ENCODE measurements at places on chromosomes 7 and 10.

- no peak for DNase-seq
Measured at GRCh38 chr7:101216860-101217387, 457 bp downstream of the PLOD3 start.

DNA sequence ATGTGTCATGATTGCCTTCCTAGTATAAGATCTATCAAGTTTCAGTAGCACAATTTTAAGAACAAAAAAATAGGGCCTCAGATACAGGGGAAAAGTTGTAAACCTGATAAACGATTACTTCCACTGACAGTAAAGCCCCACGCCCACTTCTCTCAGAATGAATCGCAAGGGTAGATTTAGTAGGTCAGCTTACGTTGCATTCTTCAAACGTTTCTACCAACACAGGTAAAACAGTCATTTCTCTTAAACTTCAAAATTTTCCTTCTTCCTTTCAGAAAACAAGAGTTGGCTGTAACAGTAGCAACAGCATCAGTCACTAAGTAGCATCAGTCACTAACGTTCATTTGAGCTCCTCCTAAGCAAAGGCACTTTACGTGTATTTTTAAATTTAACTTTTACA lies 221.5 kb downstream of the ADAM12 start:
- no peak for DNase-seq

- no peak for DNase-seq
Measured at GRCh38 chr10:47044741-47045140, 133.5 kb downstream of the PTPN20 start.

GRCh38 chr10:80964955-80965614 lies 427.4 kb downstream of the SH2D4B start:
- DNase-seq = no peak

DNA sequence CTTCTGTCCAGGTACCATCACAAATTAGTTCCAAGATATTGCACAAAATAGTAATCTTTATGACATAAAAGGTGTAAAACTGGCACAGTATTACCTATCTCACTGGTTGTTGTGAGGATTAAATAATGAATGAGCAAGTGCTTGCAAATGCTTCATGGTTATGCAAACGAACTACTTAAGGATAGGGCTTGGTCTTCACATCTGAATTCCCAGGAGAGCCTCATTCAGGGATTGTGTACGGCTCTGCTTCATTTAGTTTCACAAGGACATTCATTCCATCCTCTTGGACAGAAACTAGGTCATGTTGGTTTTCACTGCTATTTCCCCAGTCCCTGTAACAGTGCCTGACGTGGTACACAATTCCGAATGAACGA lies 12.1 kb downstream of the ABCA13 start:
- DNase-seq = no peak

DNA sequence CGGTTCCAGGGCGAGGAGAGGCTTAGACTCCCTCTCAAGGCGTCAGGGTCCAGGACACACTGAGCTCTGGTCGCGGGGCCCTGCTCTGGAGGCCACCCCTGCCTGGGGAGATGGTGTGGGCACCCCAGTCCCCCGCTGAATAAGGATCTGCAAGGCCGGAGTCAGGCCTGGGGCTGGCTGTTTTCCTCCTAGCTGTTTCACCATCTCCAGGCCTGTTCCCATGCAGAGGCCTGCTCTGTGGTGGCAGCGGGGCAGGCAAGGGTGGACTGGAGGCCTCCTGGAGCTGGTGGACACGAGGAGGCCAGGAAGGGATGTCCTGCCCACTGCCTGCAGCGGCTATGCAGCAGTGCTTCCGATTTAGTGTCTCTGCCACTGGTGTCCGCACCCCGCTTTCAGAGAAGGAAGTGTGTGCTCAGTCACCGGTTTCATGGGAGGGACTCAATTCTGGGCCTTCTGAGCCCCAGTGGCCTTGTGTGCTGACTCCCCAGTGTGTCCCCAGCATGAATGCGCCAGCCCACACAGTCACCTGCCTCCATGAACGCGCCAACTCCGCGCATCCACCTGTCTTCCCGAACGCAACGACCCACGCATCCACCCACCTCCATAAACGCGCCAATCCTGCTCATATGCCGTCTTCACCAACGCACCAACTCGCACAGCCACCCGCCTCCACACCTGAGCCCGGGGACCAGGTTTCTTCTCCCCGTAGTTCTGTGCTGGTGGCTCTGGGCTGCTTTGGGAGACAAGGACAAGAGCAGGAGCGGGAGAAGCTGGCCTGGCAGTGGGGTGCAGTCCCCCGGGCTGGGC lies 14.5 kb upstream of the GPR146 start:
- no peak for DNase-seq

DNA sequence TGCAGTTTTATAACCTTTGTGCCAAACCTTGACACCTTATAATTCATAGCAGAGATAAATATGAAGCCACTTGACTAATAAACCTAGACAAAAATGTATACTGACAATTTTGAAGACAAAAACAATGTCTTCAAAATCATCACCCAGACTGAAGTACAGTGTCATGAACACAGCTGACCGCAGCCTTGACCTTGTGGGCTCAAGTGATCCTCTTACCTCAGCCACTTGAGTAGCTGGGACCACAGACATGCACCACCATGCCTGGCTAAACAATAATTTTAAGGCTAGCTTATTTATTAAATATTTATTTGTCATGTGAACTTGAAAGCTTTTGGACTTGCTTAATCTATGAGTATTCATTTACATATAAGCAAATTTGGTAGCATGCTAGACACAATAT lies 24.3 kb downstream of the IL6 start:
- DNase-seq = no peak

DNA sequence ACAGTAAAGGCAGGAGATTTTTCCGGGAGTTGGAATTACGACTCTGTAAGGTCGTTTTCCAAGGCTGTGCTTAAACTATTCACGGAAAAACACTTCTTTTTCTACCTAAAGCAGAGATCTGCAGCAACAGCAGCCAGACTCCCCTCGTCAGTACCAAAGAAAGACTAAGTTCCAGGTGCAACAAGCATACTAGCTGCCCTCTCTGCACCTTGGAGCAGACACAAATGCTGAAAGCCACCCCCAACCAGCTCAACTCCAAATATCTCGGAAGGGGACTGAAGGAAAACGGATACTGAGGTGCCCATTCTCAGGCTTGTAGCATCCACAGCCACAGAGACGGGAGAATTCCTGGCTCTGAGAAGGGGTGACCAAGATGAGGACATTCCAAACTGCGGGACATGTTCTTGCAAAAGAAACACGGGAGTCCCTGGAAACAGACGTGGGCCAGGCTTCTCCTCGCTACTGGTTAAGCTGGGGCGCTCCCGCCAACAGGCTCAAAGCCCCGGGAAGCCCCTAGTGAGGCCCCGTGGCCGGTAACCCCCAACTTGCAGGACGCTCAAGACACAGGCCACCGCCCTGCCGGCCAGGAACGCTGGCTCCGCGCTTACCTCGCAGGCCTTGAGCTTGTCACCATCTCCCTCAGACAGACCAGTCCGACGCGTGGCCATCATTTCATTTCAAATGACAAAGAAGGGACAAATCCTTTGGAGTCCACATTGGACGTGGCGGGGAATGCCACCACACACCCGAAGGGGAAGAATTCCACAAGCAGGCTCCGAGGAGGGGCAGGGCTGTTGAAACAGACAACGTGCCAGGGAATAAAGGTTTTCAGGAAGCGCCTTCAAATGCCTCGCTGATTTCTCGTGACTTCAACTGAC lies 2.2 kb downstream of the ARHGAP21 start:
- DNase-seq = no peak

DNA sequence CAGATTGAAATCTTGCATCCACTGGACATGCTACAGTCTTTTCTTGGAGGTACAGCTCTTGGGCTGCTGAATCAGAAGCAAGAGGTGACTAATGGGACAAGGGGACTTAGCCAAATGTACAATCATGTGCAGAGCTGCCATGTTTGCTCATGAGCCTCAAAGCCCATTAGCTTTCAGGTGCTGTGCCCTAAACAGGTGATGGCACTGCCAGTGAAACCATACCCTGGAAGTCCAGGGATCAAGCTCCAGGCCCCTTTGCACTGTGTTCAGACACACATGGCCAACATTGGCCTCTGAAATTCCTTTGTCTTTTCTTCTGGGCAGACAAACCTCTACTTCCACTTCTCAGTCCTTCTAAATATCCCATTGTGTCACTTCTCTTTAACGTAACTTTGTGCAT lies 328.2 kb downstream of the GRID1 start:
- DNase-seq = no peak

DNA sequence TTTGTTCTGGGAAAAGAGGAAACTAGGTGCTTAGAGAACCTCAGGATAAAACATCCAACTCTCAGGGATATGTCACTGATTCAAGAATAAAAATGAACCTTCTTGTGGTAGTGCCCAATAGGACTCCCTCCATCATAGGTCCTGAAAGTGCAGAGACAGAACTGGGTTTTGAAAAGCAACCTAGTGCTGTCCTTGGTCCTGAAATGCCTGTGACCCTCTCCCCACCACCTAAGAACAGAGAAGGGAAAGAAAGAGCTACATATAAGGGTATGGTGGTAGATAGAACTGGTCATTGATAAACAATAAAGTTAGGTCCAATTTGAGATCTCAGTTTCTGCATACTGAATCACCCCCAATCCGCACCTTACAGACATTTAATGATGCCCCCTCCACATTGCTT lies 953.3 kb downstream of the XPNPEP1 start:
- no peak for DNase-seq

- no peak for DNase-seq
Measured at GRCh38 chr7:50718876-50719275, 63.8 kb downstream of the GRB10 start.

- DNase-seq = no peak
Measured at GRCh38 chr7:31171216-31171785, 119.2 kb downstream of the ADCYAP1R1 start.

- DNase-seq = no peak
Measured at GRCh38 chr10:2955064-2955463, 112.3 kb upstream of the PFKP start.

DNA sequence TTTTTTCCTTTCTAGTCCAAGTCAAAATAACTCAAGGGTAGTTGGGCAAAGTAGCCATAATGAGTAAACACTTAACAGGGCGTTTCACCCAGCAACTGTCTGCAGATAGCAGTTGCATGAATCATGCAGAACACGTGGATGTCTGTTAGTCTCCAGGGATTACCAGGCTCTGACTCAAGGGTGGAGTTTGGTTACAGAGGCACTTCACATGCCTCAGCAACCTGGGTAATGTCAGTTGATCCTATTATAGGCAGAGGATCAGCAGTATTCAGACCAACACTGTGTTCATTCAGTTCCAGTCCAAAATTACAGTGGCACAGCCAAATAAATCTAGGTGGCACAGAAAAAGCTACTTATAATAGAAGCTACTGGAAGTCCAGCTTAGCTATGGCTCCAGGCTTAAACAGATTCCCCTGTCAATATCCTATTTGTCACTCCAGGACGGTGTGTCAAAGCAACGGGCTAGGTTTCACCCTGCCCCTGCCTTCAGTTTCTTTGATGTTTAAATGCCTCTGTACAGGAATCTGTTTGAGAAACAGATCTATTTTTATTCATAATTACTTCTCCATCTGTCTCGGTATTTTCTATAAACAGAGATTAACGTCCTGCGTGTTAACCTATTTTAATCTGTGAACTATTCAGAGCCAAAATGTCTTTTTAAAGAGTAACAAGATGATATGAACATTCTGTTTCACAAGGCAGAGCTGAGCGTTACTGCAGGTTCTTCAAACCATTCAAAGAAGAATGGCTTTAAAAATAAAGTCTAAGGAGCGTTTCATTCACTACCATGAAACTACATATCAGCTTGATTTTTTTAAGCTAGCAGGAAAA lies 162.6 kb upstream of the AKR1E2 start:
- no peak for DNase-seq

- no peak for DNase-seq
Measured at GRCh38 chr7:11332865-11333228, 359.2 kb downstream of the PHF14 start.

DNA sequence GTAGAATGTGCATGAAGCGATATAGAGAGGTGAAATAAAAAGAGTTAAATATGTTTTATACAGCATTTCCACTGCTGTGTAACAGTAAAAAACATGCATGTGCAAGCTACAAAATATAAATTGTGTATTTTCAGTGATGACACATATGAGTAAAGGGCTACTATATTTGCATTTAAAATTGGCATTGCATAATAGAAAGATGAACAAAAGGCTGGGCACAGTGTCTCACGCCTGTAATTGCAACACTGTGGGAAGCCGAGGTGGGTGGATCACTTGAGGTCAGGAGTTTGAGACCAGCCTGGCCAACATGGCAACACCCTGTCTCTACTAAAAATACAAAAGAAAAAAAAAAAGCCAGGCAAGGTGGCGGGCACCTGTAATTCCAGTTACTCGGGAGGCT lies 79.8 kb upstream of the CCDC71L start:
- DNase-seq = no peak

- DNase-seq = no peak
Measured at GRCh38 chr7:78605119-78605518, 806.5 kb downstream of the PHTF2 start.
